ENCODE measurements at places on chromosomes 6 and 20.
A peak's percentile ranks its signal among the peaks of the same experiment; 100 is the strongest.

- no peak for DNase-seq
Observed at GRCh38 chr6:16683641-16684194, 77.5 kb downstream of the ATXN1 start.

- DNase-seq, result no peak
Observed at GRCh38 chr6:13011612-13012146, 295.1 kb downstream of the PHACTR1 start.

DNA sequence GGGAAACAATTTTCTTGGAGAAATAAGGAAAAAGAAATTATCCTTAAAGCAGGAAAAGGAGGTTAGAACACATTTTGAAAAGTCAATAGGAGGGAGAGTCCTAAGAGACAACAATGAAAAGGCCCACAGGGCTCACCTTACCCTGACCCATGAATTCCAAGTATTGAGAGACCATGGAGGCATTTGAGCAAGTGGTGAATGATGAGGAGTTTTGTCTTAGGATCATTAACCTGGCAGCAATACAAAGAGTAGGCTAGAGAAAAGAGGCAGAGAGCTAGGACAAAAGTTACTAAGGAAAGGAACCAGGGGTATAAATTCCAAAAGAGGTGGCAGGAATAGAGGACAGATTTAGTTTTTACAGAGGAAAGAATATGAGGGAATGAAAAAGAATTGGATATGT is 44.7 kb downstream of the PACRG start:
- no peak for DNase-seq

DNA sequence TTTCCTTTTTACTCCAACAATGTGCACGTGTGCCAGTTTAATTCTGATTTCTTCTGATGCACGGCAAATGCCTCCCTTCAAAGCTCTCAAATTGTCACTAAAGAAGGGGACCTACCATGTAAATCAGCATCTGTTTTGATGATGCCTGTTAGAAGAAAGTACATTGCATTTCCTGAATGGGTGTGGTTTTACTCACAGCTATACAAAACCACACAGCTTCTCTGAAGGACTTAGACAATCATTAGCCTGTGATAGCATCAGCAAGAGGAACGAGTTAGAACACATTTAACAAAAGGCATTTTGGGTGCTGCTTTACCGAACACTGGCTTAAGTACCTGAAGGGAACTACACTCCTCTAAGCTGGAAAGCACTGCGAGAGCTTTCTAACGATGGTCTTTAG is 109.4 kb downstream of the ATXN1 start:
- no peak for DNase-seq

GRCh38 chr20:20089018-20089417 is 36.7 kb downstream of the CFAP61 start:
- DNase-seq, result no peak

DNA sequence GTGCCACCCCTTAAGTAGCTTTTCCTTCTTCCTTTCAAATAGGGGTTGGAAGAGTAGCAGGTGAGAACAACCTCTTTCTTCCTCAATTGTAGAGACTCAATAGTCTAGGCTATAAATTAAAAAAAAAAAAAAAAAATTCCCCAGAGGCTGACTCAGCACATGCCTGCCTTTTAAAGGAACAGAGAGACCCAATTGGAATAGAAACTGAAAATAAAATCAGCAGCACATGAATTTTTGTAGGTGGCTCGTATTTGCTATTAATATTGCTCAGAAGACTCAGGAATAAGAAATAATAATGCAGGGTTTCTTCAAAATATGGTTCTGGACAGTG is 19.3 kb downstream of the TOP1 start:
- peak; percentile 51 for DNase-seq

DNA sequence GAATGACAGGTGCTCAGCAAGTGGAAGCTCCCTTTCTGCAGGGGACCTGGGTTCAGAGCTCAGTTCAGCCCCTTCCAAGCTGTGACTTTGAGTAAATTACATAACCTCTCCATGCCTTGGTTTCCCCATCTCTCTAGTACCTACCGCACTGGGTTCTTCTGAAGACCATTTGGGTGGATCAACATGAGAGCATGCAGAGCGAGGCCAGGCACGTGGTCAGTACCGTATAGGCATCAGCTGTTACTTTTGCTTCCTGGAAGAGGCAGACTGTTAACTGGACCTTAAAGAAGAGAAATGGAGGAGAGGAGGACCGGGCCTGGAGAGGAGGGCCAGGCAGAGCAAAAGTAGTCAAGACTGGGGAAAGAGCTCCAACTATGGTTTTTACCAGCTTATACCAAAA is 1.7 kb upstream of the MYLK2 start:
- DNase-seq, result no peak

DNA sequence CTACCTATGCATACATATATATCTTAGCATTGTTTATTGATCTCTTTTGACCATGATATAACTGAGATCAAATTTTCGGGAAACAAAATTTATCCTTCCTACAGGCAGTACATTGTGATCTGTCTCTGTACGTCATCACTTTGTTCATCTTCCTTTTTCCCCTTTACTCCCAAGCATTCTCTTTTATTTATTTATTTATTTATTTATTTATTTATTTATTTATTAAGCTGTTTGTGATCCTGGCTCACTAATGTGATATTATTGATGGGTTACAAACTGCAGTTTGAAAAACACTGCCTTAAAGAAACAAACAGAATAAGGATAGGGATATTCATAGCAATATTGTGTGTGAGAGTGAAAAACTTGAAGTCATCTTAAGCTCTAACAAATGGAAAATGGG is 51.2 kb downstream of the MACROD2 start:
- DNase-seq, result no peak

- no peak for DNase-seq
Observed at GRCh38 chr6:47741807-47742206, 40.0 kb upstream of the OPN5 start.

DNA sequence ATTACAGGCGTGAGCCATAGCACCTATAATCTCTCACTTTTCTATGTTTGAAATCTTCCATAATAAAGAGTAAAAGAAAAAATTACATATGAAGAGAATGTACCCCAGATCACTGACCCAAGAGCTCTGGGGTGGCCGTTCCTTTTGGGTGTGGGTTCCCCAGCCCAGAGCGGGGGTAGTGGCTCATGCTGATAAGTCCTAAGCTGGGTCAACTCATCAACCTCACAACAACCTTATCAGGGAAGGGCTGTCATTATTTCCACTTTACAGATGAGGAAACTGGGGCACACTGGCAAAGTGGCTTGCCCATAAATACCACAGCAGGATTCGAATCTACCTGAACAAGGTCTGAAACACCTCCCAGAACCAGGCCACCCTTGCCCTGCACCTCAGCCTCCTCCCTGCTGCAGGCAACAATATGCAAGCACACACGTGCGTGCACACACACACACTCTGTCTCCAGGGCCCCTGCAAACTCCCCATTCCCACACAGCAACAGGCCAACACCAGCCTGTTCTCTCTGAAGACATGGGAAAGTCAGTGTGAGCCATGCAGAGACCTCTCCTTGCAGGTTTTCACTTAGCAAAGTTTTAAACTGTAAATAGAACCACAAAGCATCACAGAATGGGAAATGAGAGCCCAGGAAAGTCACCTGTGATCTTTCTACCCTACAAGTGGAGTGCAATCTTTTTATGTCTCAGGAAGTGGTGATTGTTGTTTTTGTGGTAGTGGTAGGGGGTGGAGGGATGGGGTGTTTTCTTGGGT is 27.7 kb downstream of the BFSP1 start:
- DNase-seq, result no peak

DNA sequence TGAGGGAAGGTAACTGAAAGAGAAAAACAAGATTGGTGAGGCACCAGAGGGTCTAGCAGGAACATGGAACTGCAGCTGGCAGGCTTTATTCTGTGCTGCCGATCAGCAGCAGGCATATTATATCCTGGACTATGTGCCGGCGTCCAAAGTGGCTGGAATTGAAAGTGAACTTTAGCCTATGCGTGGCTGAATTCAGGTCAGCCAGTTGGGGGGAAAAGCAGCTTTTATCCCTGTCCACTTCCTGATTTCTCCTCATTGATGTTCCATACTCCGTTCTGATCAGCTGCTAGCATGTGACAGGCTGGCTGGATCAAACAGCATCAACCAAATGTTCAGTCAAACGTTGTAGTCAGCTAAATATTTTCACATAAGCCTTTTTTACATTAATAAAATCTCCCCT is 99.0 kb downstream of the CAP2 start:
- no peak for DNase-seq

DNA sequence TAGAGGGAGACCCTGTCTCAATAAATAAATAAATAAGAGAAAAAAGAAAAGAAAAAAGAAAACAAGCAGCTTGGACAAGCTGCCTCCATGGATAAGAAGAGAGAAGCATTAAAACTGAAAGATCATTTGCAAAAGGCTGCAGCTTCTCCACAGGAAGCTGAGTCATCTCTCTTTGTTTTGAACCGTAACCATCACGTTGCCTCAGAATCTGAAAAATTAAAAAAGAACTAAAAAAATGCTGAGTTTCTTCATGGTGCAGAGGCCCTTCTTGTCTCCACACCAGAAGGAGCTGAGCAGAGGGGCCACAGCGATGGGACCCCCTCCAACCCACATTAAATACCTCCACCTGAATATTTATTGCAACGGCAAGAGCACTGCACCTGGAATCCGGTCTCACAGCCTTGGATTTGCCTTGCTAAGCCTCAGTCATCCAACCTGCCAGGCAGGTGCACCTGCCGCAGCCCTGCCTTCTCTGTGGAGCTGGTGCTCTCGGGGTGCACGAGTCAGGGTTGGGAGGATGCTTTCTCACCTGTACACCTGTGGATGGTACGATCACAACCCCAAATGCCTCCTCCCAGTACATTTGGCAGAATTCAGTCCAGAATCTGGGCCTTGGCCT is 28.1 kb downstream of the TOX2 start:
- DNase-seq, result peak; percentile 31

GRCh38 chr6:13479206-13479800 is 8.1 kb downstream of the GFOD1 start:
- DNase-seq, result no peak

- DNase-seq, result no peak
Observed at GRCh38 chr6:56986611-56987010, 31.7 kb downstream of the BEND6 start.

GRCh38 chr6:47794577-47795135 is 12.8 kb downstream of the OPN5 start:
- no peak for DNase-seq

DNA sequence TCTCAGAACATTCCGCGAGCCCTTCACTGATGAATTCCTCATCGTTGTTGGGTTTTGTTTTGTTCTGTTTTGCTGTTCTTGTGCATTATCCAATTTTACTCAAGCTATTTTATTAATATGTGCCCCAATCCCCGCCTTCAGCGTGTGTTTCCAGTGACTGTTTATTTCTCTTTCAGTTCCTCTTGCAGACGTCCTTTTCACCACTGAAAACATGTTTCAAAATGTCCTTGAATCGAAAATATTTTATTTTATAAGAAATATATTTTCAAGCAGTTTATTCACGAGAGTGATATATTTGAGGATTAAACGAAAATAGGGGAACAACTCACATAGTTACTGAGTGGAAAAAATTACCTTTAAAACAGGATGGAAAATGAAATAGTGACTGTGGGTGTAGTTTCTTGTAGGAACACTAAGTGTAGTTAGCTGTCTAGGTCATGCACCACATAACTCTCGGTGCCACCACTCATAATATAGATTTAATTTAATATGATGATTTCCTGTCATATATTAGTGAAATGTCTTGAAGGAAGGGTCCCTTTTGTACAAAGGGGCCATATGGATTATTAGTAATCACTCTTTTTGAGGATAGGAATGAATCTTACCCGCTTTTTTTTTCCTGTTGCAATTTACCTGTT is 45.3 kb upstream of the HDDC2 start:
- peak; percentile 70 for DNase-seq

GRCh38 chr20:37369846-37370245 is 23.9 kb downstream of the SRC start:
- DNase-seq, result no peak

- no peak for DNase-seq
Observed at GRCh38 chr20:42123981-42124473, 505.9 kb upstream of the CHD6 start.

DNA sequence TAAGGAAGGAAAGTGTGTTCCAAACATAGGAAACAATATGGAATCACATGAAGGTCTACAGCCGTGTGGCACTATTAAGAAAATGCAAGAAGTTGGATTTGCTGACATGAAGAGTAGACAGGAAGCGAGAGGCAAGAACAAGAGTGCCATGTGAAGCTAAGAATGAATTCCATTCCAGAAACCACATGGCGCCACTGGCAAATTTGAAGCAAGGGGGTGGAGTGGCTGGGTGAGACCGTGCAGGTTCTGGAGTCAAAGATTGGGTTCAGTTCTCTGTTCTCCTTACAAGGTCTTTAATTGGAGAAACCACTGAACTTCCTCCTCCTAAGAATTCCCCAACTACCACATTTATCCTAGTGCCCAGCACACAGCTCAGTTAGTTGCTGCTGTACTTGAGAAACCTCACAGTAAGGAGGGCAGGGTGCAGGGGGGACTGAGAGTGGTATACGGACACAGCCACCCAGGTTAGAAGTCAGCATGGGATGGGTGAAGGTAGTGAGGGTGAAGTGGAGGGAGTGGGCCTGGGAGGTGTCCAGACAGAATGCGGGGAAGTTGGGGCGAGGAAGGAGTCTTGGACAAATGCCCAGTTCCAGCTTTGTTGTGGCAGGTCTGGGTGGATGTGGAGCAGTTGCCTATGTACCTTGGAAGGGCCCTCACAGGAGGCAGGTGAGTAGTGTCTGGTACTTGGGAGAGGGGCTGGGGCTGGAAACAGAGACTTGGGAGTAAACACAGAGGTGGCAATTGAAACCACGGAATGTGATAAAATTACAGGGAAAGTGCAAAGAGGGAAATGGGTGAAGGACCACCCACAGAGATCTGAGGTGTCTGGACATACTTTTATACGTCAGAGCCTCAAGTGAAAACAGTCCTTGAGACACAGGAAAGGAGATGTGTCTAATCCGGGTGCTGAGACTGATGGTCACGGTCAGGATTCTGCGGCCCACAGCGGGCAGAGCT is 14.3 kb downstream of the LYRM4 start:
- DNase-seq, result no peak

DNA sequence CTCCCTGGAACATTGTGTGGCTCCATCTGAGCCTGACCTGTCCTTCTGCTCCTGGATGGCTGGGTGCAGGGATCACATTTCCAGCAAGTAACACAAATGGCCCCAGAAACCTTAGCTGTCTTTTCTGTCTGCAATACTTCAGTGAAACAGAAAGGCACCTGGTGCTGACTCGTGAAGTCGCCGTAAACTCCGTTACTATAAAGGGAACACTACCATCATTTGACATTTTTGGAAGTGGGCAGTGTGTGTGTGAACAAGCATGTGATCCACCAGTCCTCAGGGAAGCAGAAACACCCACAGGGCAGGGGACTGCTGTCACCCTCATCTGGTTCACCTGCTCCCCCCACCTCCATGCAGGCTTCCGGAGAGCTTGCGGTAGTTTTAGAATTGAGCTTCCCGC is 23.9 kb downstream of the SERPINB6 start:
- no peak for DNase-seq

- DNase-seq, result peak; percentile 10
Observed at GRCh38 chr20:22214296-22214695, 370.1 kb downstream of the FOXA2 start.

- DNase-seq, result no peak
Observed at GRCh38 chr20:834151-834746, 734 bp downstream of the FAM110A start.

GRCh38 chr20:19880256-19881079 is 122.4 kb downstream of the RIN2 start:
- DNase-seq, result no peak

- DNase-seq, result no peak
Observed at GRCh38 chr20:48720256-48720985, 107.4 kb downstream of the PREX1 start.
